GM12864 (cell line): ENCODE measurements at places on chromosomes 12 and 14.

- no peak for DNase-seq
Observed at GRCh38 chr12:25323581-25323982, 72.9 kb upstream of the KRAS start.

- DNase-seq, result no peak
Observed at GRCh38 chr12:62458626-62459025, 8.0 kb upstream of the MON2 start.

- DNase-seq, result no peak
Observed at GRCh38 chr12:123867141-123867540, 105.0 kb downstream of the DNAH10 start.

DNA sequence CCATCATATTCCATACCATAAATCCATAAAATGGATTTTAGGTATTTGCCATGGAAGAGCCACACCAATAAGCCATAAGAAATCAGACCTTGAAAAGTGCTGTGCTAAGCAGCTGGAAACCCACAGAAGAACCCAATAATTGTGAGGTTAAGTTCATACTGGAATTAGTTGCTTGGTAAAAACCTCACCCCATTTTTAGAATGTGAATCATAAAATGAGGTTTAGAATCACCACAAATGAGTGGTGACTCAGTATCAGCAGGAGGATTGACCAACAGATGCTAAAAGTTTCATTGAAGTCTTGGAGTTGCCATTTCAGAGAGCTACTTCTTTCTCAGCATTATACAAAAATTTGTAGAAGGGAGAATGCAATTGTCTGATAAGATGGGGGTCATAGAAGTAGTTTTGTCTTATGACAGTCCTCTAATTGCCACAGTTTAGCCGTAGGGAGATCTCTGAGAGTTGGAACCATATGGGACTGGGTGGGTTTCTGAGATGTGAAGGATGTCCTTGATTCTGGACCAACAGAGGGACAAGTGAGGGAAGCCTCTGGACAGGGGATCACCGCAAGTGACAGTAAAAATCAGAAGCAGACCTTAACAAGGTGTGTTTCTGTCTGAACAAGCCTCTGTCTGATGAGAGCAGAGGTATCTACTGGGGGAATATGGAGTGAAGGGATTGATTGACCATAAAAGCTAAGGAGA, 1.4 kb upstream of the STON2 start:
- DNase-seq, result no peak

GRCh38 chr14:72824051-72824450, 69.8 kb downstream of the DPF3 start:
- DNase-seq, result no peak

DNA sequence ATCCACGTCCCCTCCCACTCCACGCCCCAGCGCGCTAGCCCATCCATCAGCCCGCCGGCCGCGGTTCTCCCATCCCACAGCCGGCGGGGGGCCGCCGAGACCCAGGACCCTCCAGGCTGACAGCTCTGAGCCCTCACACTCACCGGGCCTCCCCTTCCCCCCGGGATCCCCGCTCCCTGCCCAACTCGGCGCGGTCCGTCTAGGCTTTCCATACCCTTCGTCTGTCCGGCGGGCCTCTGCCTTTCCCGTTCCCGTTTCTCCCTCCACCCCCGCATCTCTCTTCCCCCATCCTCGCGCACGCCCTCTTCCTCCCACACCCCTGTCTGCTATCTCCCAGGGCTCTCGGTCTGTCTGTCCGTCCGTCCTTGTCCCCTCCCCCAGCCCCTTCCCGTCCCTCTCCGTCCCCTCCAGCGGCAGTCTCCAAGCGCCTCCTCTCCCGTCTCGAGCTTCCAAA, 726 bp downstream of the ZFHX2 start:
- DNase-seq, result no peak

GRCh38 chr14:44732144-44732543, 225.1 kb upstream of the FSCB start:
- DNase-seq, result no peak

GRCh38 chr14:97995531-97995930, 1198.3 kb downstream of the VRK1 start:
- DNase-seq, result no peak

- DNase-seq, result no peak
Observed at GRCh38 chr12:94143951-94144350, 4.4 kb upstream of the PLXNC1 start.

- DNase-seq, result no peak
Observed at GRCh38 chr12:26493656-26494055, 298.3 kb downstream of the SSPN start.

DNA sequence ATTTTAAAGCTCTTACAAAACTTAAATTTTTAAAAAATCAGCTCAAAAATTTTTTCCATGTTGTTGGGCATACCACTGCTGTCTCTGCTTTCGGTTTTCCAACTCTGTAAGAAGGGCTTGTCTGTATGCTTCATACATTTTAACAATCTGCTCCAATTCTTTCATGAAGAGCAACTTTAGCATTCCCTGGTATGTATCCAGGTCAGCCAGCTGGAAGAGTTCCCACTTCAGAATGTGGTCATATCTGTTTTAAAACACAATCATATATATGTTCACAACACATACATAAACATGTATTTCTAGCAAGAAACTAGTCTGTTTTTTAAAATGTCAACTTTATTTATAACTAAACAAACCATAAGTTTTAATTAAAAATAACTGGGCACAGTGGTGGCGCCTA, 33.0 kb downstream of the SAV1 start:
- DNase-seq, result no peak

GRCh38 chr14:59271734-59272133, 83.3 kb downstream of the DAAM1 start:
- no peak for DNase-seq

DNA sequence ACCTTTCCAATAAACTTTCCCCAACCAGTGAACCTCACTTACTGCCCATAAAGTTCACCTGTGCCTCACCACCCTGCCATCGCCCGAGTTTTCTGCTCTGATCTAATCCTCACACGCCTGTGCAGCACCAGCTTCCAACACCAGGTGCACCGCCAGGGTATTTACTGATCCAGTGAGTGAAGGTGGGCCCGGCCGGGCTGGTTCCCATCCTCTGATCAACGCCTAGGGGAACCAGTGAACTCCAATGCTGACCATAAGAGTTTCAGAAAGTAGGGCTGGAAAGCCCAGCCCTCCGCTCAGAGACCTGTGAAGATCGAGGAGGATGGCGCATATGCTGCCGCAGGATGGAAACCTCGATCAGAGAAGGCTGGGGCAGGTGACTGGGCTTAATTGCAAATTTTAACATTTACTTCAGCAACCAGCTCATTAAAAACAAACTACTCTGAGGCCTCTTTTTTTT, 685 bp upstream of the MYL6B start:
- no peak for DNase-seq

GRCh38 chr14:74549588-74549987, 56.0 kb downstream of the ISCA2 start:
- DNase-seq, result no peak

DNA sequence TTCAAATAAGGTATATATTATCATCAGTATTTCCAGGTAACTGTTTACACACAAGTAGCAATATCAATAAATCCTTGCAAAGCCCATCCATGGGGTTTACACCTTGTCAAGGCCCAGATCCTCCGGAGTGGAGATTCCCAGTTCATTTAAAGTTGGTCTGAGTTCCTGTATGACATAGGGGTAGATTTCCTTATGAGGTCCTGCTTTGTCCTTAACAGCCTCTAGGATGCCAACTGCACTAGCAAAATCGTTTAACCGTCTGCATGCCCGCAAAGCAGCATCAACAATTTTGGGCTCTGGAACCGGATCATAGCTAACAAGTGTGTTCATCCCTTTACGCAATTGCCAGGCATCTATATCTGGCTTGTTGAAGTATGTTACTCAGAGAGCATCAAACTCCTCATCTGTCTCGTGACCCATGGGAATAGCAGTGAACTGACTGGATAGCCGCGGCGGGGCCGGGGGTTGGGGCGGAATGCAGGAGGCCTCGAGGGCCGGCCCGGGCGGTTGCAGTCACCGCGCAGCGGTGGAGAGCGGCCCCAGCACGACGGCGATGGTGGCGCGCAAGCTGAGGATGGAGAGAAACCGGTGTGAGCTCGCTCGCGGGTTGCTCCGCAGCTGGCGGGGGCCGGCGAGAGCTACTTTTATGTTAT, 30.6 kb upstream of the FBXO34 start:
- no peak for DNase-seq

- DNase-seq, result no peak
Observed at GRCh38 chr12:23899434-23899833, 50.0 kb downstream of the SOX5 start.

- no peak for DNase-seq
Observed at GRCh38 chr12:121087467-121088194, 45.0 kb upstream of the P2RX7 start.

GRCh38 chr14:66036547-66036946, 449.6 kb upstream of the CCDC196 start:
- DNase-seq, result no peak

GRCh38 chr12:61808856-61809255, 451.3 kb upstream of the USP15 start:
- no peak for DNase-seq

- DNase-seq, result peak; percentile 10
Observed at GRCh38 chr12:88111074-88111652, 30.7 kb downstream of the CEP290 start.

DNA sequence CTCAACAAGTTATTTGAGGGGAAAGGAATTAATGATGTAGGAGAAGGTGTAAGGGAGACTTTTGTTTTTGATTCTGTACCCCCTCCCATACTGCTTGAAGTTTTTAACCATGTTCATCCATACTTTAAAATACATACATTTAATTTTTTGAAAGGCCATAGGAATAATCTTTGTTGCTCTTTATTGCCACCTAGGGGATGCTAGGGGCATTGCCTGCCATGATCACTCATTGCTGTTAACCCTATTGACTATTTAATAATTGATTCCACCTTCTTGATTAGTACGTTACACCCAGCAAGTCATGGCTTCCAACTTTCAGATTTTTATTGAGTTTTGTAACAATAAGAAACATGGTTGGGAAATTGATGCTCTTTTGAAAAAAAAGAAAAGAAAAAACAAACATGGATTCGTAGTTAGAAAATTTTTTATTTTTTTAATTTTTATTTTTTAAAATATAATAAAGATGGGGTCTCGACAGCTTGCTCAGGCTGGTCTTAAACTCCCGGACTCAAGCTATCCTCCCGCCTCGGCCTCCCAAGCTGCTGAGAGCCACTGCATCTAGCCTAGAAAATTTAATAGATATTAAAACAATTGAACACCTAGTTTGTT, 8.5 kb upstream of the PRKAB1 start:
- no peak for DNase-seq

GRCh38 chr12:120774169-120774916, 48.7 kb downstream of the ACADS start:
- DNase-seq, result no peak

GRCh38 chr14:64760146-64760755, 56.0 kb downstream of the PLEKHG3 start:
- DNase-seq, result peak; percentile 4

DNA sequence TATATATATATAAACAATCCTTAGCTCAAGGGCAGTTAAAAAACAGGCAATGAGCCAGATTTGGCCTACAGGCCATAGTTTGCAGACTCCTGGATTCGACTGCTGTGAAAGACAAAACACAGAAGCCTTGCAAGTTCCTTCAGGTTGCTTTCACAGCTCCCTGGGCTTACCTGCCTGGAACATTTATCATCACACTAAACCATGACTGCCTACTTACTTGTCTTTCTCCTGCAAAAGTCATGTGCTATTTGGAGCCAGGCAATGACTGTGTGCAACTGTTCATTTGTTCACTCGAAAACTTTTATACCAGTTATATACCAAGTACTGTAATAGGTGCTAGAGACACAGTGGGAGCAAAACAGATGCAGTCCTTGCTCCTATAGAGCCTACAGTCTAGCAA, 2.2 kb upstream of the RPS6KA5 start:
- DNase-seq, result no peak

DNA sequence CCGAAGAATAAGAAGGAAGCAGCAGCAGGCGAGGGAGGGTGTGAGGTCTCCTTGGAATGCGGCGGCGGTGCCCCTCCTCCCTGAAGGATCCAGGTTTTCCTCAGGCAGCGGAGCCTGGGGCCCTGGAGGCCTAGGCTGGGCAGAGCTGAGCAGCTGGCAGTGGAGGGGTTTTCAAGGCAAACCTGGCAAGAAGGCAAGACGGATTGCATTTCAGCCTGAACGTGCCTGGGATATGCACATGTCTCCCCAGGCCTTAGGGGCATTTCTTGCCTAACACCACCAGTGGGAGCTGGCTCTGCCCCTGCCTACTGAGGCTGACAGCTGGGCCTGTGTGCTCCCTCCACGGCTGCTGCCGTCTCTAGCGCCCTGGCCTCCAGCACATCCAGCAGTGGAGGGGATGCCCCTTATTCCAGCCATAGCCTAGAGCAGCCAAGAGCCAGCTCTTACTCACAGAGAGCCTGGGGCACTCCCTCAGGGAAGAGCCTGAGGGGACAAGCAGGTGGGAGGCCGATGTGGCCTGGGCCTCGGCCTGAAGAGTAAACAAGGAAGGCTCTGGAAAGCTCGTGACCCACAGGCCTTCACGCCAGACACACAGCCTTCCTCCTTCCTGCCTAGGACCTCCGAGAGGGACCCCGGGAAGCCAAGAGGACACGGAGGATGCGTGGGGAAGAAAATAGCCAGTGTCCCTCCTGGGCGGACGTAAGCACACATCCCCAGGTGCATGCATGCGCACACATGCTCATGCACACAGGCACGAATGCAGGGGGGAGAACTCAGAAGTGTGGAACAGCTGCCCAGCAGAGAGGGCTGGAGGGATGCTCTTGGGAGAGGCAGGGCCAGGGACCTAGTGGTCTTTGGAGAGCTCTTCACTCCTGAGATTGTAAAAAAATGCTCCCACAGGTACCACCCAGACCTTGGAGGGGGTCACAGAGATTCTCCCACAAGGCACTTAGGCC, 23.0 kb upstream of the EIF2B2 start:
- DNase-seq, result no peak

DNA sequence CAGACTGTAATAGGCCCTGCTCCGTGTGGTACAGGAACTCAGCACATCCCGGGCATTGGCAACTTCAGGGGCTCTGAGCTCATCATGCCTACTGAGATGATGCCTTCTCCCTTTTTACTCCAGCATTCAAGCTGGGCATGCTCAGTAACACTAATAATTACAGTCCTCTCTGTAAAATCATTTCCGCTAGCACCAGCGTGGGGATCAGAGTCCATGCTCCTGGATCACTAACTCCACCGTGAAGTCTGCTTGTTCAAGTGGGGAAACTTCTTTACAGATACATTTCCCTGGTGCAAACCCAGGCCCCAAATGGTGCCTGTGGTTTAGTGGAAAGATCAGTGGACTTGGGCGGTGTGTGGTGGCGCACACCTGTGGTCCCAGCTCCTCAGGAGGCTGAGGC, 16.7 kb downstream of the CLSTN3 start:
- no peak for DNase-seq

DNA sequence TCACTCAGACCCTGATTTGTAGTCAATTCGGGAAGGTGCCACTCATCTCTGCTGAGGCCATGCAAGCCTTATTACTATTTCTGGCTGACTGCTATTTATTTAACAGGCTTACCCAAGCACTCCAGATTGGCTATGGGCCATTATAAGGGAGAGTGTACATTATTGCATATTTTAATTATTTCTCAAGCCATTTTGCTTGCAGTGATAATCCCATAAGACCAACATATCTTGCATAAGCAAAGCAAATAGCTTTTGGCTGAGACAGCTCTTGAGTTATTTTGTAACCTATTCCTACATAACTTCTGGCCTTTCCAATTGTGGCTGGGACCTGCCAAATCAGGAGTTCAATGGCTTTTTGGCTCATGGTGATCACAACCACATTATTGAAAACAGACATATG, 509.6 kb upstream of the USP15 start:
- DNase-seq, result no peak

- no peak for DNase-seq
Observed at GRCh38 chr12:123942911-123943648, 29.6 kb downstream of the CCDC92 start.

- DNase-seq, result no peak
Observed at GRCh38 chr14:99183311-99183710, 88.7 kb downstream of the BCL11B start.

- DNase-seq, result no peak
Observed at GRCh38 chr14:58744801-58745394, 107.1 kb downstream of the DACT1 start.
